ENCODE measurements at places on chromosomes 1 and 21. TPM values are rescaled to one million over a fixed set of nuclear protein-coding genes. Genes with fewer than 3 reads are reported as not detected.

Gene TAF5L
- total RNA-seq, result 24.0 TPM

DNA sequence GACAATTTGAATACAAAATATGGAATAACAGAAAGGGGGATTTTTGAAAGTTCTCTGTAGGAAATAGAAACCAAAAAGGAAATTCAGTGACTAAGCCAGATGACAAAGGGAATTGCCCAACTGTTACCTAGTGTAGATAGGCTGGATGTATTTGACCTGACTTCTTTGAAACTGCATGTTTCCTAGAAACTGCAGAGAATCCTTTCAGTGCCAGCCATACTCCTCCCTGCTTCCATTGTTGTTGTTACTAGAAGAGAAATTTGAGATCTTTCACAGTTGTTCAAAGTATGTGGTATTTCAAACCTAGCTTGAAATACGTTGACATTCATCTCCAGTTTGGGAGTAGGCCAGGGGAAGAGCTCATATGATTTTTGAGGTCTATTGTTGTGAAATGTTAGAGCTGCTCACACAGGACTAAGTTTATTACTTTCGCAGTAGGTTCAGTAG lies 1.8 kb upstream of the GBP5 start:
- no peaks in the 10 kb centered on the region for H3K27me3 ChIP-seq
- no peak overlapping the region for H3K27ac ChIP-seq
- no peak overlapping the region for H3K4me3 ChIP-seq
- no peaks in the 10 kb centered on the region for H3K36me3 ChIP-seq
- DNase-seq, result no peak
- peaks cover 30% of the 10 kb centered on the region for H3K4me1 ChIP-seq

- H3K36me3 ChIP-seq, result no peaks in the 10 kb centered on the region
- peaks cover 6% of the 10 kb centered on the region for H3K27me3 ChIP-seq
- no peaks in the 10 kb centered on the region for H3K4me1 ChIP-seq
- no peak overlapping the region for H3K4me3 ChIP-seq
- DNase-seq, result no peak
Observed at GRCh38 chr21:34724857-34725195, 56.0 kb downstream of the CLIC6 start.

GRCh38 chr21:38714039-38714817 lies 91.5 kb upstream of the ETS2 start:
- DNase-seq, result no peak
- no peak overlapping the region for H3K4me3 ChIP-seq
- H3K27ac ChIP-seq, result no peak overlapping the region
- H3K36me3 ChIP-seq, result no peaks in the 10 kb centered on the region
- H3K4me1 ChIP-seq, result no peaks in the 10 kb centered on the region
- H3K27me3 ChIP-seq, result no peaks in the 10 kb centered on the region

DNA sequence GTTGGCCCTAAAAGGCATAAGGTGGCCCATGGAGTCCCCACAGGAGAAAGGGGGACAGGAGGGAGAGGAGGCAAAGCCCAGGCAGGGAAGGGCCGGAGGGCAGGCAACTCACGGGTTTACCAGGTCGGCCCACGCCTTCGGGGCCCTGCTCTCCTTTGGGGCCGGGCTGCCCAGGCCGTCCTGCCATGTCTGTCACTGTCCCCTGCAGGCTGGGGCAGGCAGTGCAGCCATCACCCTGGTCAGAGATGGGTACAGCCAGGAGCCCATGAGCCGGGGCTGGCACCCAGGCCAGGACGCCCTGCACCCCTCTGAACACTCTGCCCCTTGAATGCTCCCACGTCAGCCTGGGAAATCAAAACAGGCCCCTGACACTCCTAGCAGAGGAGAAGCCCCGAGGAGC lies 19.8 kb downstream of the COL16A1 start:
- no peak overlapping the region for H3K4me3 ChIP-seq
- no peaks in the 10 kb centered on the region for H3K36me3 ChIP-seq
- H3K4me1 ChIP-seq, result no peaks in the 10 kb centered on the region
- no peak for DNase-seq
- H3K27ac ChIP-seq, result no peak overlapping the region
- no peaks in the 10 kb centered on the region for H3K27me3 ChIP-seq

DNA sequence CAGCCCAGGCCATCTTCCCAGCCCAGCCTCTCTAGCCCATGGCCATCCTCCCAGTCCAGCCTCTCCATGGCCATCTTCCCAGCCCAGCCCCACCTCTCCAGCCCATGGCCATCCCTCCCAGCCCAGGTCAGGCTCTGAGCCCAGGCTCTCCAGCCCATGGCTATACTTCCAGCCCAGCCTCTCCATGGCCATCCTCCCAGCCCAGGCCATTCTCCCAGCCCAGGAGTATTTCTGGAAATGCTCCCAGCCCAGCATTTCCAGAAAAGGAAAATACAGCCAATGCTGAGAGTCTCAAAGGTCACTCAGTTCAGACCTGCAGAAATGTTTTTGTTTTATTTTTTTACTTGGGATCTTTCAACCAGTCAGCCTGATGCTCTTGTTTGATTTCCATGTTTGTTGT lies 70.0 kb upstream of the ZNF281 start:
- no peaks in the 10 kb centered on the region for H3K4me1 ChIP-seq
- H3K27ac ChIP-seq, result no peak overlapping the region
- DNase-seq, result no peak
- H3K27me3 ChIP-seq, result no peaks in the 10 kb centered on the region

- H3K36me3 ChIP-seq, result no peaks in the 10 kb centered on the region
- DNase-seq, result no peak
- no peaks in the 10 kb centered on the region for H3K27me3 ChIP-seq
- no peak overlapping the region for H3K27ac ChIP-seq
- H3K4me1 ChIP-seq, result no peaks in the 10 kb centered on the region
Observed at GRCh38 chr1:171674431-171675405, 22.2 kb upstream of the MYOC start.

- no peak overlapping the region for H3K27ac ChIP-seq
- H3K4me3 ChIP-seq, result no peak overlapping the region
- H3K4me1 ChIP-seq, result no peaks in the 10 kb centered on the region
- H3K36me3 ChIP-seq, result no peaks in the 10 kb centered on the region
- DNase-seq, result no peak
Observed at GRCh38 chr1:7584157-7584556, 186.9 kb upstream of the VAMP3 start.

DNA sequence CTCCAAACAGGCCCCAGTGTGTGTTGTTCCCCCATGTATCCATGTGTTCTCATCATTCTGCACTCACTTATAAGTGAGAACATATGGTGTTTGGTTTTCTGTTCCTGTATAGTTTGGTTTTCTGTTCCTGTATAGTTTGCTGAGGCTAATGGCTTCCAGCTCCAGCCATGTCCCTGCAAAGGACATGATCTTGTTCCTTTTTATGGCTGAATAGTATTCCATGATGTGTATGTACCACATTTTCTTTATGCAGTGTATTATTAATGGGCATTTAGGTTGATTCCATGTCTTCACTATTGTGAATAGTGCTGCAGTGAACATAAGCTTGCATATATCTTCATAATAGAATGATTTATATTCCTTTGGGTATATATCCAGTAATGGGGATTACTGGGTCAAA lies 111.8 kb downstream of the MAN1A2 start:
- no peak overlapping the region for H3K4me3 ChIP-seq
- no peak overlapping the region for H3K27ac ChIP-seq
- no peaks in the 10 kb centered on the region for H3K4me1 ChIP-seq
- no peaks in the 10 kb centered on the region for H3K27me3 ChIP-seq
- no peak for DNase-seq
- H3K36me3 ChIP-seq, result no peaks in the 10 kb centered on the region

GRCh38 chr21:14737922-14738321 lies 191.8 kb upstream of the SAMSN1 start:
- no peak overlapping the region for H3K27ac ChIP-seq
- H3K27me3 ChIP-seq, result no peaks in the 10 kb centered on the region
- DNase-seq, result peak; percentile 80
- H3K36me3 ChIP-seq, result no peaks in the 10 kb centered on the region
- peaks cover 6% of the 10 kb centered on the region for H3K4me1 ChIP-seq

Gene RIMKLA
- not detected for total RNA-seq

Gene CNIH3
- 1.8 TPM for total RNA-seq

Gene WNT9A
- not detected for total RNA-seq

Gene LUZP1
- 12.9 TPM for total RNA-seq

Gene RNU1-3
- 4,541 TPM for total RNA-seq

- H3K27me3 ChIP-seq, result no peaks in the 10 kb centered on the region
- H3K27ac ChIP-seq, result no peak overlapping the region
Observed at GRCh38 chr1:178649582-178650350, 75.3 kb upstream of the RALGPS2 start.

DNA sequence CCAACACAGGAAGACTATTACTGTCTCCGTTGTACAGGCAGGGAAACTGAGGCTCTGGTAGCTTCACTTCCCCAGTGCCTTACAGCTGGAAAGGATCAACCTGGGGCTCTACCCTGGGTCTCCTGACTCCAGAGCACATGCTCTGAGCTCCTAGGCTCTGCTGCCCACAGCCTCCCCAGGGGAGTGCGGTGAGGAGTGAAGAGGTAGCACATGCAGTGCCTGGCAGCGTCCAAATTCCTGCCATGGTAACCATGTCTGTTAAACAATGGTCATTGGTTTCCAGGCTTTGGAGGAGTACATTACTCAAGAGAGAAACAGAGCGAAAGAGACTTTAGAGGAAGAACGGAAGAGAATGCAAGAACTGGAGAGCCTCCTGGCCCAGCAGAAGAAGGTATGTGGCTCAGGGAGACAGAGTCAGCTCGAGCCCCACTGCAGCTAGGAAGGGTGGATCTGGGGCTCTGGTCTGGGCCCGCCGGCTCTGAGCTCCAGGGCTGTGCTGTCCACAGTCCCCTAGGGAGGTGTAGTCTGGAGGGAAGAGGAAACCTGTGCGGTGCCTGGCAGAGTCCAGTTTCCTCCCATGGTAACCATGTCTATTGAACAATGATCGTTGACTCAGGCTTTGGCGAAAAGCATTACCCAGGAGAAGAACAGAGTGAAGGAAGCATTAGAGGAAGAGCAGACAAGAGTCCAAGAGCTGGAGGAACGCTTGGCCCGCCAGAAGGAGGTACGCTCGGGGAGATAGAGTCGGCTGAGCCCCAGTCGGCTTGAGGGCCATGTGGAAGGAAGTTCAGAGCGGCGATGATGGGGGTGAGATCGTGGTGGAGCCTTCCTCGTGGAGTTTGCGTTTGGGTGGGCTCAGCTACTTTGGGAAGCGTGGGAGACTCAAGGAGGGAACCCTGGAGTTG lies 64.6 kb upstream of the EFHD2 start:
- DNase-seq, result no peak
- H3K4me3 ChIP-seq, result no peak overlapping the region
- no peaks in the 10 kb centered on the region for H3K36me3 ChIP-seq
- H3K27me3 ChIP-seq, result peaks cover 4% of the 10 kb centered on the region
- H3K27ac ChIP-seq, result no peak overlapping the region

Gene TRPM2
- 1.6 TPM for total RNA-seq

GRCh38 chr1:26432793-26433192 lies 672 bp downstream of the DHDDS start:
- DNase-seq, result no peak
- H3K4me3 ChIP-seq, result peak overlapping the region; percentile 62
- H3K36me3 ChIP-seq, result peaks cover 15% of the 10 kb centered on the region
- H3K4me1 ChIP-seq, result peaks cover 15% of the 10 kb centered on the region
- H3K27me3 ChIP-seq, result no peaks in the 10 kb centered on the region
- peak overlapping the region; percentile 61 for H3K27ac ChIP-seq

Gene CYP4X1
- not detected for total RNA-seq

DNA sequence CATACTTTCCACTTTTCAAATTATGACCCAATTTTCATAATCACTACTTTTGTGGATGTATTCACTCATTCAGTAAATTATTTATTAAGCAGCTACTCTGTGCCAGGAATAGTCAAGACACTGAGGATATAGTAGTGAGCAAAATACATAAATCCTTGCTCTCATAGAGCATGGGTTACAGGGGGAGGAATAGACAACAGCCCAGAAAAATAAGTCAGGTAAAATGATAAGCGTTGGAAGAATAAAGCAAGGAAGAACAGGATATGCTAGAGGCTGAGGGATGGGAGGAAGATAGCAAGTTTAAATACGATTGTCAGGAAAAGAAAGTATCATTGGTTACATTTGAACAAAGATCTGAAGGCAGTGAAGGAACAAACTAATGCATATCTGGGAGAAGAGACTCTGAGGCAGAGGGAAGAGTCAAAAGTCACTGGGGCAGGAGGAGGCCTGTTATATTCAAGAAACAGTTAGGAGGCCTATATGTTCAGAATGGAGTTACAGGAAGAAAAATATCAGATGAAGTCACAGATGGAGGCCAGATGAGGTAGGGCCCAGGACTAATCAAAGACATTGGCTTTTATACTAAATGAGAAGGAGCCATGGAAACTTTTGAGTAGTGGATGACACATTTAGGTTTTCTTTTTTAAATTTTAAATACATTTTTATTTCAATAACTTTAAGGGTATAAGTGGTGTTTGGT lies 42.9 kb downstream of the SEC22B start:
- H3K4me3 ChIP-seq, result no peak overlapping the region
- peaks cover 8% of the 10 kb centered on the region for H3K4me1 ChIP-seq
- H3K27me3 ChIP-seq, result no peaks in the 10 kb centered on the region
